Stimulated activated CD8-positive, alpha-beta memory T cell treated with anti-CD3 and anti-CD28 coated beads, Interleukin-7, amount 100 ng/mL, for 4 hours (primary cell): ENCODE measurements at places on chromosomes 11 and 22.

GRCh38 chr11:10373340-10373739, 68.5 kb downstream of the ADM start:
- DNase-seq: no peak

- no peak for DNase-seq
Observed at GRCh38 chr22:27925331-27925730, 6.3 kb upstream of the PITPNB start.

- DNase-seq: no peak
Observed at GRCh38 chr11:96105197-96105895, 181.4 kb upstream of the MTMR2 start.

GRCh38 chr11:101477926-101478325, 105.9 kb downstream of the TRPC6 start:
- no peak for DNase-seq

DNA sequence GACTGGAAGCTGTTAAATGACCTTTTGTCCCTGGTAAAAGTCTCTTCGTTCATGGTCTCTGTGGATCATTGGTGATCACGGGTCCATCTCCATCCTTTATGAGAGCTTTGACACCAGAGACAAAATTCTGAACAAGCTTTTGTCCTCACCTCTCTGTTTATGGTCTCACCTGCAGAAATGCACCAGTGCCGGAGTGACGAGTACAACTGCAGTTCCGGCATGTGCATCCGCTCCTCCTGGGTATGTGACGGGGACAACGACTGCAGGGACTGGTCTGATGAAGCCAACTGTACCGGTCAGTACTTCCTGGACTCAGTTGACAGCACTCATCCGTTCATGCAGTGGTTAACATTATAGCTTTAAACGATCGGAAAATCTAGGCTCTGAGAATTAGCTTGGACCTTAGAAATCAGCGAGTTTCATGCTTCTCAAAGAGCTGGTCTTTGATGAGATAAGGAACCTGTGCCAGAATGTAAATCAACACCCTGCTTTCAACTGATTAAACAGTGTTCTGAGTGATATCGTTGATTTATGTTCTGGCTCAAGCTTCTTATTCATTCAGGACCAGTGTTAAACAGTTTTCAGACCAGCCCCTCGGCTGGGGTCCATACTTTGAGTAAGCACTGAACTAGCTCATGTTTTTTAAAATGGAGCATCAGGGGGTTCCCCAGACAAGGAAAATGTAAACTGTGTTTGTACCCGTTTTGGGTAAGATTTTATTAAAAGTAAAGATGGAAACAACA, 124.5 kb upstream of the SORL1-AS1 start:
- DNase-seq: no peak

- no peak for DNase-seq
Observed at GRCh38 chr22:30906411-30906810, 62.2 kb downstream of the MORC2 start.

DNA sequence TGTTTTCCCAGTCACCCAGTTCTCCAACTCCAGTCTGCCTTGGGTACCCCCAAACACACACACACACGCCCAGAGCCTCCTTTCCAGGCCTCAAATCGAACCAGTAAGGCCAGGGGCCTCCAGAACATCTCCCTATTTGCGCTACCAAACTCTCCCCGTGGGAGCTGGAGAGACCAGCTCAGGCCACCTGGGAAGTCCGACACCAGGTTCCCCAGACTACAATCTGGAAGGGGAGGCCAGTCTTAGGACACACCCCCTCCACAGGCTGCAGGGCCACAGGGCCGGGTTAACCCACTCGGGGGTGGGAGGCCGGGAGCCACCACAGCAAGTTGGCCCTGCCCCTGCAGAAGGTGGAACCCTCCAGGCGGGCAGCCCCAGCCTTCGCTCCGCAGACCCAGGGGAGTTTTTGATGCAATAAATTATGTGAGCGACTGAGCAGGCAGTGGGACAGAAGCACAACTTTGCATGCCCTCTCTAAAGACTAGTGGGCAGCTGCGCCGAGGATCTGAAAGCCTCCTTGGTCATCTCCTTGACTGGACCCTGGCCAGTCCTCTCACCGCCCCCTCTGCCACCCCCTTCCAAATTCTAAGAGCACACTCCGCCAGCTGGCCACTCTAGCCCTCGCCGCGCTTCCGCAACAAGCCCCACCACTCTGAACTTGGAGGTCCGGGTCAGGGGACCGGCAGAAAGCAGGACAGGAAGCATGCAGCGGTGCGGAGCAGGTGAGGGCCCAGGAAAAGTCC, 2.8 kb downstream of the IGF2 start:
- DNase-seq: no peak

DNA sequence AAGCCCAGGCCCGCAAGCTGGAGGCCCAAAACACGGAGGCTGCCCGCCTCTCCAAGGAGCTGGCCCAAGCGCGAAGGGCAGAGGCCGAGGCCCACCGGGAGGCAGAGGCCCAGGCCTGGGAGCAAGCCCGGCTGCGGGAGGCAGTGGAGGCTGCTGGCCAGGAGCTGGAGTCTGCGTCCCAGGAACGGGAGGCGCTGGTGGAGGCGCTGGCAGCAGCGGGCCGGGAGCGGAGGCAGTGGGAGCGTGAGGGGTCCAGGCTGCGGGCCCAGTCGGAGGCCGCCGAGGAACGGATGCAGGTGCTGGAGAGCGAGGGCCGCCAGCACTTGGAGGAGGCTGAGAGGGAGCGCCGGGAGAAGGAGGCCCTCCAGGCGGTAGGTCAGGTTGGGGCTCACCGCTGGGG, 4.8 kb downstream of the CCDC88B start:
- no peak for DNase-seq

GRCh38 chr22:45210577-45210976, 30.1 kb downstream of the KIAA0930 start:
- DNase-seq: no peak

DNA sequence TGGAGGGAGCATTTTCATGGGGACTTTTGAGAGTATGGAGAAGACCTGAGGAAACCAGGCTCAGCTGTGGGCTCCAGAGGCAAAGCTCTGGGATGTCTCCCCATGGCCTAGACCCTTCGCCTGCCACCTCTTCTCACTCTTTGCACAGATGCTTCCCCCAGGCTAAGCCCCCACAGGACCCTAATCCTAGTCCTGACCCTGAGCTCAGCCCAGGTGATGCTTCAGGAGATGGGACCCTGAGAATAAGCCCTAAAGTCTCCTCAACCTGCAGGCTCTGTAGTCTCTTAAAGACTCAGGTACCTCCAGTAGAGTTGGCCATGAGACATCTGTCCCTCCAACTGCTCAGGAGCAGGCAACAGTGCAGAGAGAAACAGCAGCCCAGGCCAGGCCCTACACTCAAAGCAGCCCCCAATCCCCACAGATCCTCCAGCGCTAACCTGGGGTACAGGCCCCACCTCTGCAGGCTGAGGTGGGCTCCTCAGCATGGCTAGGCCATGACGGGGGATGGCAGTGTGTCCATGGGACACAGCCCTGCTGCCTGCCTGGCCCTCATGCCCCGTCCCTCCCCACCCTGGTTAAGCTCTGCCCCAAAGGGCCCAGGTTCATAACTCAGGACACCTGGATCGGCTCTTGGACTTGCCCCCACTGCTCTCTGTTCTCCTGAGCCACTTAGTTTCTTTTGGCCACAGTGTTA, 39.4 kb downstream of the GGTLC2 start:
- DNase-seq: no peak

GRCh38 chr11:130246738-130247137, 68.0 kb downstream of the ZBTB44 start:
- DNase-seq: no peak

DNA sequence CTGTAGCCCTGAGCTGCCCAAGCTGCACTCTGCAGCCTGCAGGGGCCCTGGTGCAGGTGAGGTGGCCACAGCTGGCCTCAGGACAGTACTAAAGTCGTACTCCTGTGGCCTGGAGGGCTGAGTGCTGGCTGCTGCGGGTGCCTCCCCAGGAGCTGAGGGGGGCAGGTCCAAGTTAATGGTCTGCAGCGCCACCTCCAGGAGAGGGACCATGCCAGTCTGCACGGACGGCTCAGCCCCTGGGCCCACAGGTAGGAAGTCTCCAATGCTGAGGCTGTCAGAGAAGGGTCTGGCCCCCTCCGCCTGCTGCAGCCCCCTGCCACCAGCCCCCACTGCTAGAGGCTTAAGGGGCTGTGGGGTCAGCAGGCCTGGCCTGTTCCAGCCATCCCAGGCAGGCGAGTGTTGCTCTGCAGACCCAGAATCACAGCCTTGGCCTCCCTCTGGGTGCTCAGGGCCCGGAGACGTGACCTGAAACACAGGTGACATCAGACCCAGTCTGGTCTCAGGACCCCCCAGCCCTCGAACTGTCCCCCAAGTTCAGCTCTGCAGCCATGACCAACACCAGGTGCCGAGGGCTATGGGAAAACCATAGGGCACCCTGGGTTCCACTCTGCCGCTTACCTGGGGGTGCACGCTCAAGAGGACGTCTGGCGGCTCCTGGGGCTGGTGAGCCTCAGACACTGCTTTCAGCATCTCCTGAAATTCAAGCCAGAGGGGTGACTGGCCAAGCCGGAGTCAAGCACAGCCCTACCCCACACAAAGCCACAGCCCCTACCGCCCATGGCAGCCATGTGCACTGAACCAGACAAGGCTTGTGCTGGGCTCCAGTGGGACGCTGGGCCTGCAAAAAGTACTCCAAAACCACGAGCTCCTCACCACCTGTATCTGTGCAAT, 20.8 kb downstream of the SELENOO start:
- DNase-seq: no peak

DNA sequence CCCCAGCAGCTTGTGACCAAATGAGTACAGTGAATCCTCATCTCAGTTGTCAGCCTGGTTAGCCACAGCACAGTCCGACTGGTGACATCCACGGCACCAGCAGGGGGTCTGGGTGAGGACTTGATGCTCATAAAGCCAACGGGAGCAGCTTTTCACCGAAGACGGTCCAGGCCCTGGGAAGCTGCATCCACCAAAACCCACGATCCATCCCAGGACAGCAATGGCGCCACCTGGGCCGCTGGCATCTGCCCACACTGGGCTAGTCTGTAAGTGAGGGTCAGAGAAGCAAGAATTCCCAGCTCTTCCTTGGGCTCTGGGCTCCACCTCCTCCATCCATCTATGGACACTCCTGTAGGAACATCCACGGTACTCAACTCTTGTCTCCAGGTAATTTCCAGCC, 25.1 kb upstream of the FXYD6 start:
- DNase-seq: no peak

GRCh38 chr11:86046116-86046515, 22.8 kb downstream of the PICALM start:
- no peak for DNase-seq

- DNase-seq: no peak
Observed at GRCh38 chr22:31102441-31103081, 4.8 kb downstream of the SELENOM start.

- DNase-seq: no peak
Observed at GRCh38 chr22:46830841-46831240, 68.4 kb downstream of the TBC1D22A start.

DNA sequence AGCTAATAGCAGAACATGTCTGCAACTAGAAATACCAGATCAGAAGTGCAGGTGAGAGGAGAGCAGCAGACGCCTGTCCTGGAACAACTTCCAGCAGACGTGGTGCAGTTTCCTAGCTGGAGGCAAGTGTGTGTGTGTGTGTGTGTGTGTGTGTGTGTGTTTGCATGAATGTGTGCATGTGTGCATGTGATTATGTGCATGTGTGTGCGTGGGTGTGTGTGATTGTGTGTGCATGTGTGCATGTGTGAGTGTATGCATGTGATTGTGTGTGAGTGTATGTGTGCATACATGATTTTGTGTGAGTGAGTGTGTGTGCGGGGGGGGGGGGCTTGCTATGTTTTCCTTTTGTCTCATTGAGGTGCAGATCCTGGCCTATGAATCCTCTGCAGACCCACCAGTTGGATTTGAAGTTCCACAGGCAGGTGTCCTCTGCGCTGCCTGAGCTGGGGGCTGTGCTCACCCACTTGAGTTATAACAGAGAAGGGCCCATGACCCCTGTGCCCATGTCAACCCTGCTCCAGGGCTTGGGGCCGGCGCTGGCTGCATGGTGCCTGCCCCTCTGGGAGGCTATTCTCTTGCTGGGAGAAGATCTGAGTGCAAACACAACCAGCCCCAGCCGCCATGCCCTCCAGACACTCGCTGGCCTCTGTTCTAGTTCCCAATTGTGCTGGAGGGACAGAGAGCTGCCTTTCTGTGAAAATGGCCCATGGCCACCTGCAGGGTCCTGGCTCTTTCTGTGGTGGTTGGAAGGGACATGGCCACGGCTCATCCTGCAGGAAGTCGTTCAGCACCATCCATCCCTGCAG, 821.3 kb downstream of the BRD1 start:
- DNase-seq: no peak

DNA sequence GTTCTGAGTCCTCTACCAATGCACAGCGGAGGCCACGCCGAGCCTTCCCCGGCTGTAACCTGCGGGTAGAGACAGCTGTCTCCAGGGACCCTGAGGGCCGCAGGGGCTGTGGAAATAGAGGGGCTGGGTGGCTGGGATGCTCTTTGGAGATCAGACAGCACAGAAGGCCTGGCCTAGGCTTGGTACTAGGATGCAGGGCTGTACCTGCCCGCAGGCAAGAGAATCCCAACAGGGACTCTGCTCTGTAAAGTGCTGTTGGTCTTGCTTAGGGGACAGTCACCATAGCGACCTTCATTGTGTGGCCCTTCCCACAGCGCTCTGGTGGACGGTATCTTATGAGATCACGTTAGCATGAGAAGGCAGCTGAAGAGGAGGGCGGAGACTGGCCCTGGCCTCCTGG, 11.3 kb upstream of the KCNJ5 start:
- no peak for DNase-seq

- DNase-seq: peak; percentile 51
Observed at GRCh38 chr22:41526830-41527799, 17.2 kb downstream of the POLR3H start.

GRCh38 chr22:41540365-41540764, 3.9 kb downstream of the POLR3H start:
- no peak for DNase-seq

GRCh38 chr22:42984397-42984796, 30.6 kb downstream of the PACSIN2 start:
- DNase-seq: no peak

- DNase-seq: no peak
Observed at GRCh38 chr11:5701055-5701577, 11.5 kb downstream of the TRIM22 start.

DNA sequence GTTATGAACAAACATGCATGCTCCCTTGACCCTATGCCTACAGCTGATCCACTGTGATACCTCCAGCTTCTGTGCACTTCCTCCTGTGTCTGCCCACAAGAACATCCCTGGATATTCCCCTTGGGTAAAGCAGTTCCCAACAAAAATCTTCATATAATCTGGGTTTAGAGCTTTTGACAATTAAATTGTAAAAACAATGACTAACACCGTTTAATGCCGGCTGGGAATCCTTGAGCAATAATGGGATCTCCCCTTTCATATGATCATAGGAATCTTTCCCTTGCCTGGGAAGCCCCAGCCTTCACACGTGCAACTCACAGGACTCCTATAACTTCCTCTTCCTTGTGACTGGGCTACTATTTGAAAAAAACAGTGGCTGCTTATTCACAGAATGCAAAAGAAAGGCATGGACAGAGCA, 6.3 kb upstream of the ZC3H12C start:
- DNase-seq: no peak
